Esophagus muscularis mucosa (tissue), 4 donors: ENCODE measurements at places on chromosomes 7 and 10. TPM values are rescaled to one million over a fixed set of nuclear protein-coding genes. Genes with fewer than 3 reads are reported as not detected.
A peak's percentile ranks its signal among the peaks of the same experiment; 100 is the strongest.

- DNase-seq, result no peak
Observed at GRCh38 chr7:83413831-83414230, 235.1 kb downstream of the SEMA3E start.

- DNase-seq, result no peak
Observed at GRCh38 chr7:55065511-55066229, 46.9 kb downstream of the EGFR start.

- no peak for DNase-seq
Observed at GRCh38 chr7:120862987-120863590, 5.1 kb upstream of the TSPAN12 start.

DNA sequence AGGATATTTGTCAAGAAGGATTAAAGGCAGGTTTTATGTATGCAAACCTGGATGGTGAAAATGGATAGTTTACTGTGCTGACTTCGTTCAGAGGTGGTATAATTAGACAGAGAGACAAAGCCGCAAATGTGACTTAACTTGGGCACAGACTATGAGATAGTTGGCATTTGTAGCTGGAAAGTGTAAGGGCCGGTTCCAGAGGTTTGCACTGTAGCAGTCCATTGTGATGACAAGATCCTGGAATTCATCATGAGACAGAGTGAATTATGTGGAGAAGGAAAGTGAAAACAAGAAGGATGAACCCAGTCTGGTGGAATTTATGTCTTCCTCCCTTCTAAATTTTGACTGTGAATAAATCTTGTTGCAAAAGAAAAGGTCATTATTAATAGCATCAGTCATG lies 139.0 kb downstream of the CNTNAP2 start:
- no peak for DNase-seq

GRCh38 chr10:109895848-109896247 lies 27.5 kb downstream of the XPNPEP1 start:
- peak; percentile 77 for DNase-seq

- peak; percentile 92 for DNase-seq
Observed at GRCh38 chr10:86972613-86973380, 4.5 kb downstream of the ADIRF start.

DNA sequence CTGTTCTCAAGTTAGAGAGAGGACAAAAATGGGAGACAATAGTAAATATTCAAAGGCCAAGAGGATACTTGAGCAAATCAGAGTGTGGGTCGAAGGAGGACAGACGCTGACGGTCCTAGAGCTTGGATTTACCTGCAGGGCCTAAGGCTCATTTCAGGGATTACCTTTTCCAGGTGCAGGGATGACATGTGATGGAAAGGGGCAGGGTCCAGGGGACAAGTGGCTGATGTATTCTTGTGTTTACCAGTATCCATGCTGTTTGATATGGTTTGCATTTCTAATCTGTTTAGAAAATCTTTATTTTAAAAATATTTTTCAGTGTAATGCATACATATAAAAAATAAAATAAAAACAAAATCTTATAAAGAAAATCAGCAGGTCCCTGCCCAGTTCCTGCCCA lies 5.3 kb downstream of the GALNTL5 start:
- peak; percentile 83 for DNase-seq

DNA sequence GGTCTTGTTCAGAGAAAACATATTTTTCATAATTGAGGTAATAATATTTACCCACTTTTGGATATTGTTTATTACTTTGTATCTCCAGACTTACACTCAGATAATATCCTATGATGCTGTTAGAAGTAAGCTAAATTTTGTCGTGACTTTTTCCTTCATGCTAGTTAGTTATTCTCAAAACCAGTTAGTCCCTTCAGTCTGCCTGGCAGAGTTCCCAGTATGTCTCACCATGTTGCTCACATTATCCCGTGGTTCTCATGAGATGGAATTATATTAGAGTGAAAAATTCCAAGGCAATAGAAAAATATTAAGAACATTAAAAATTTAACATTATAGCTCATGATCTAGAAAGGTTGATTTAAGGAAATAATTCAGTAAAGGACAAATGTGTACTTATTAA lies 81.5 kb upstream of the SMIM30 start:
- no peak for DNase-seq

DNA sequence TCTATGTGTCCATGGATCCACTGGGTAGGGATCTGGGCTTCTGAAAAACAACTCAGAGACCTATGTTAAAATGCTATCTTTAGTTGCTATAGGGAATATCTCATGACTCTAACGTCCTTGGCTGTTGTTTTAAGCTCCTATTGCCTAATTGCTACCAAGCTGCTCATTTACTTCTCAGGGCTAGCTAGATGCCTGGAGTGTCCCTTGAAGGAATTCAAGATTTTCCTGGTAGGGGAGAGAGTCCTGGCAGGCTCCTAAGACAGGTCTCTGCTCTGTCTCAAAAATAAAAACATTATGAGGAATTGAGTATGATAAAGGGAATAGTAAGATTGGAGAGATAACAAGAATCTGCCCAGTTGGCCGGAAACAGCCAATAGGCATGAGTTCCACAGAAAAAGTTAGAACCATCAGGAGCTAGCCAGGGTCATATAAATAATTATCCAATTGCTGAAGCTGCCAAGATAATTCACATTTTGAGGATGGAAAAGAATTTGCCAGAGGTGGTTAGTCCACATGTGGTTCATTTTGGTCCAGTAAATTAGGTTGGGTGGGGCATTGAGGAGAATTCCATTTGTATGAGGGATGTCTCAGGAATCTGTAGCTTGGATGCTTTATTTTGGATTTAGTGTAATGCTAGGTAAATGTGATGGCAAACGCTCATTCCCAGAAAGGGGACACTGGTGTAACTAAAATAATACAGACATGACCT lies 362.7 kb upstream of the VSTM2A start:
- no peak for DNase-seq

The ANXA11 gene
- 187 TPM for total RNA-seq

- no peak for DNase-seq
Observed at GRCh38 chr10:122374859-122375678, 561 bp downstream of the PLEKHA1 start.

GRCh38 chr7:25069900-25070443 lies 55.1 kb downstream of the CYCS start:
- no peak for DNase-seq

DNA sequence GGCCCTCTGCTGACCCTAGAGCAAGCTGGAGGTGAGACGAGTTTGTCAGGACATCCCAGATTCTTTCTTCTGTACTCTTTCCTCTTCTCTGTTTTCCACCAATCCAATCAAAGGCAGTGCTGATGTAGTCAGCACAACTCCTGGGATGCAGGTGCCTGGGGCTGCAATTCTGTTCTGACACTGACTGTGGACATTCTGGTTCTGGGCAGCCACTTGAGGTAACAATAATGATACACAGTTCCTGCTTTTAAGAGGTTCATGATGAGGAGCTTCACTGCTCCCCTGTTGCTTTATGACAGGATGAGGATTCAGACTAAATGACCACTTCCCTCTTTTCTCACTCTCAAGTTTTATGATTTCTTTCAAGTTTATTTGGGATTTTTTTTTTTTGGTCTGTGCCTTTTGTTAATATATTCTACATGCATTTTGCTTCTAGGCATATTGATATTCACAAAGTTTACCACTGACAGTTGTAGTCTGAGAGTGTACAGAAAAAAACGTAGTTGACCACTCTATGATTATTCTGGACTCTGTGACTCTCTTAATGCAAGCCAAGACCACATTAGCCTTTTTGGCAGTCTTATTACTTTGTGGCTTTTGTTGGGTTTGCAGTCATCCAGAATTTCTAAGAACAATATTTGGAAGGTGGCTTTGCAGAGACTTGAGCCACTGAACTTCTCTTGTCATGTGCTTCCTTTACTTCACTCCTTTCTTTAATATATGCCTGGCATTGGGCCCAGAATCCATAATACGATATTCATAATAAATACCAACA lies 247.6 kb downstream of the AUTS2 start:
- DNase-seq, result peak; percentile 64

The TRPV5 gene
- total RNA-seq, result 0.17 TPM

The SFTPD gene
- 1.8 TPM for total RNA-seq

GRCh38 chr7:140455743-140456142 lies 23.6 kb downstream of the MKRN1 start:
- DNase-seq, result no peak

DNA sequence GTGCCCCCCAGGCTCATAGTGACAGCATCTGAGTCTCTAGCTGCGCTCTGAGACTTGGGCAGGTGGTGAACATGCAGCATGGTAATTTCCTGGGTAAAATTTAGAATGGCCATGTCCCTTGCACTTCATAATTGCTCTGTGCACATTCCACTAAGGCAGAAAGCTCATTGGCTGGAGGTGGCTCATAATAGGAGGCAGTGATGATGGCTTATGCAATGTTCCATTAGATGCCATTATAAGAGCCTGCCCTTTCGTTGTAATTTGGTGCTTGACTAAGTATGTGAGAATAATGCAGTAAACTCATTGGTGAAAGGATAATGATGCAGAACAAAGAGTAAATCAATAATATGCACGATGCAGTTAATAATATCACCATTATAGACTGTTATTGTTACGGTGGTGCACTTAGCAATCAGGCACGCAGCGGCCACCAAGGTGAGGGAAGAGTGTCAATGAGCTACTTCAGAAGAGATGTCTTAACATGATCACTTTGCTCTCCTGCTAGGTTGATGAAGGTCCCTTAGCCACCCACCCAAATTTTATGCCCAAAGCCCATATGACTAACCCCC lies 545.9 kb downstream of the KCNMA1 start:
- DNase-seq, result no peak

DNA sequence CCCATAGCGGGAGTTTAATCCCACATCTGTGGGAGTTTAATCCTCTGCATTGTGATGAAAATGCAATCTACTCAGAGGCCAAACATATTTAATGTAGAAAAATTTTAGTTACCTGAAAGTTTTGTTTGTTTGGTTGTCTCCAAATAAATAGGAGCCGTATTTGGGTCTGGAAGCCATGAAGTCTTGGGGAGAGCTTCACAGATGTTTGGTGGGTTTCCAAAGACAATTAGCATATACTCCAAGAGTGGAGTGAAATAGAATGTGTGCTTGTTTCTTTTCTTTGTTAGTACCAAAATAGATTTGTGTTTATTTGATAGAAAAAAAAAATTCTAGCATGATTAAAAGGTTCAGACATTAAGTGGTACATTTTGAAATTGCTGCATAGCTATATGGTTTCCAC lies 50.9 kb downstream of the ANK3 start:
- no peak for DNase-seq

GRCh38 chr7:49523870-49524269 lies 249.6 kb upstream of the VWC2 start:
- DNase-seq, result no peak
